Foreskin melanocyte (primary cell): ENCODE measurements at places on chromosomes 5 and 9.

DNA sequence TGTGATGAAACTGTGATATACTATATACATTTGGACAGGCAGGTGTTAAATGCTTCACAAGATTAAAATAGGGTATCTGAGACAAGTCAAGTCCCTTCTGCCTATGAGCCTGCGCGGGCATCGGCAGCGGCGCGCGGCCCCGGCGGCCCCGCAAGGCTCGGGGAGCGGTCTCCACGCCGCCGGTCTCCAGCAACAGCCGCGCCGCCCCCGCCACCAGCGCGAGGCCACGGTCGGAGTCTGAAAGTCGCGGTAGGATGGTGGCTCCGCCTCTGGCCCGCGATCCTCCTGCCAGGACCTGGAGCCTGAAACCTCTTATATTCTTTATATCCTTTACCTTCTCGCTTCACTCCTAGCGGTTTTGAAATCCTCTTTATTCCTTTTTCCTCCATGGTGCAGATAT, 99.4 kb downstream of the INSL6 start:
- DNase-seq: no peak

GRCh38 chr5:136457390-136458013, 92.2 kb upstream of the TRPC7 start:
- DNase-seq: no peak

DNA sequence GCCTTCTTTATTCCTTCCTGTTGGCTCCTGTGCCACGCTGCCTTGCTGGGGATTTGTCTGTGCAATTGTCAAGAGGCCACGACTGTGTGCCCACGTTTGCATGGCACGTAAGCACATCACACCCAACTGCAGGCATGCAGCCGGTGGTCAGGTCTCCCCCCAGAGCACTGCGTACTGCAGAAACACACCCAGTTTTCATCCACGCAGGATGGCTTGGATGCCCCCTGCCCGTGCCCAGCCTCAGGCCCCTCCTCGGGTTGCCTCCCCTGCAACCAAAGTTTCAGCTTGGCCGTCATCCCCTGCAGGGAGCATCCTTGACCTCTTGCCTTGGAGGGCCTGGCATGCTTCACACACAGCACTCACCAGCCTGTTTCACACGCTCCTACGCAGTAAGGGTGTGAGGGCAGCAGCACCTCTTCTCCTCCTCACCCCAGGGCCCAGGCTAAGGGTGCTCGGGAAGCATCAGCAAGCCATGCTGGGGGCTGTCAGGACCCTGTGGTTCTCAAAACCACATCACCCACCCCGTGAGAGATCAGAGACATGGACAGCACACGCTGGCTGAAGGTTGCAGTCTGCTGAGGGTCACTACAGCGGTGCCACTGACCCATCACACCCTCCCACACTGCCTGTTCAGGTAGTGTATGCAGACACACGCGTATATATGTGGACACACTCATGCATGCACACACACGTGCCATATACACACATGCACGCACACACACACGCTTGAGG, 3.1 kb downstream of the MRPL36 start:
- no peak for DNase-seq

- no peak for DNase-seq
Observed at GRCh38 chr5:116614603-116614920, 39.9 kb upstream of the SEMA6A start.

DNA sequence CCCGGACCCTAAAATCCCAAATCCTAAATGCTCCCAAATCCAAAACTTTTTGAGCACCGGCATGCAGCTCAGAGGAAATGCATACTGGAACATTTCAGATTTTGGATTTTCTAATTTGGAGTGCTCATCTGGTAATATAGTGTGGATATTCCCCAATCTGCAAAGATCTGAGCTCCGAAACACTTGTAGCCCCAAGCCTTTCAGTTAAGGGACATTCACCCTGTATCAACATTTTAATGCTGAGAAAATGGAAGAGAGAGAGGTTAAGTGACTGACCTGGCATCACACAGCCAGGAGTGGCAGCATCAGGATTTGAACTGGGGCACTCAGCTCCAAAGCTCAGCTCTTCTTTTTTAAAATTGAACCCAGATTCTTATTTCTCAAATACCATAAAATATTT, 30.7 kb downstream of the QRFP start:
- DNase-seq: no peak

DNA sequence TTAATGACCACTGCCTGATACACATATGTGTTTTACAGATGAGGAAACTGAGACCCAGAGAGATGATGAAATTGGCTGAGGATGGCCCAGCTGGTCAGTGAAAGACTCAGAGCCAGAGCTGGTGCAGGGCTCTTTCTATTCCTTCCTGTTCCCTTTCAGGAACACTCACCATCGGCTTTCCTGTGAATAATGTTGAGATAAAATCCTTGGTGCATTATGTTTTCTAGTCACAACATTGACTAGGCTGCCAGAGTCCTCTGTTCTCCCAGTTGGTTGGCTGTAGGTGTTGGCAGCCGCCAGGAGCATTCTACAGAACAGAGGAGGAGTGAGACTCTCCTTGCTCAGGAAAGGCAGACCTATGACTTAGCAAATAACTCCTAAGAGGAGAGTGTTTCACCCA, 14.8 kb downstream of the TGFBI start:
- no peak for DNase-seq

- no peak for DNase-seq
Observed at GRCh38 chr9:137986268-137987099, 108.9 kb downstream of the CACNA1B start.
